ENCODE measurements at places on chromosomes 12 and 14.

DNA sequence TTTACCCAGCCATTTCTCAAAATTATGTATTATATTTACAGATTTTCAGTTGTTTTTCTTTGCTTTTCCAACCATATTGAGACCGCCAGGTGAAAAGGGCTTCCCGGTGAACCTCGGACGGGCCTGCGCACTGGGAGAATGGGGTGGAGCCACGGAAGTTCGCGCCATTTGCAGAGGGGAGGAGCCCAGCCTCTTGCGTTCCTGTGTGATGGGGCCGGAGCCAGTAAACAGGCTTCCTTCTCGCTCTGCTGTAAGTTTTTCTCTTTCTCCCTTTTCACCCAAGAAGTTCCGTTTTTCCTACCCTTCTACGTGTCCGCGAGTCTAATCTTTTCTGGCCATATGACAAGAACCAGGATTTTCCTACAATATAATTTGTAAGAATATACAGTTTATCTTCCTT lies 1108.8 kb upstream of the SEL1L start:
- no peak for DNase-seq

DNA sequence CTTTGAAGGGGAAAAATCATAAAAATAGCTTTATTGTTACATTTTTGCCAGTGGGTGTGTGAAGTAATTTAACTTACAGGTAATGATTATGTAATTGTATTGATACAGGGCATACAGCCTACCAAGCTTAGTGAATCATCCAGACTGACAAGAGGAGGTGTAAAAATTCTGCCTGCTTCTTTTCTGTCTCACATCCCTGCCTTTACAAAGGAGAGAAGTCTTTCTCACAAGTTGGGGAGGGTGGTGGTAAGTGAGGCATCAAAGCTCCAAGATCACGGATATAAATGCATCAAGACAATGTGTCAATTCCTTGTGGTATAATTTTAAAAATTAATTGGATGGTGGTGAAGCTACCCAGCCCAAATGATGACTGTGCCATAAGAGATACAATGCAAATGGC lies 39.0 kb upstream of the G2E3 start:
- DNase-seq, result no peak

GRCh38 chr12:45599196-45599595 lies 130.3 kb upstream of the ARID2 start:
- DNase-seq, result no peak

DNA sequence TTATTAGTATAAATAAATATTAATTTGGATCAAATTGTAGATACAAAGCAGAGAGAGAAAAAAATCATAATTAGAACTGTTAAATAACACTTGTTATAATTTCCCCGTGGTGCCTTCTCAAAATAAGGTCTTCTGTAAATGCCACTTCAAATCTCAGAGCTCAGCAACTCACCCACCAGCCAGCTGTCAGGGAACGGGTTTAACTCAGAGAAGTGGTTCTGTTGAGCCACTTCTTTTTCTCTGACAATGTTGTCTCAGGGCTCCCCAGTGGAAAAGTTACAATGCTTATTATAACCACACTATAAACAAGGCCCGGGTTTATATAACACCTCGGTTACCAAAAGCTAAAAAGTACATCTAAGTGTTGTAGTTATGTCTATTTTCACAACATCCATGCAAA lies 452.6 kb downstream of the GLT1D1 start:
- no peak for DNase-seq

DNA sequence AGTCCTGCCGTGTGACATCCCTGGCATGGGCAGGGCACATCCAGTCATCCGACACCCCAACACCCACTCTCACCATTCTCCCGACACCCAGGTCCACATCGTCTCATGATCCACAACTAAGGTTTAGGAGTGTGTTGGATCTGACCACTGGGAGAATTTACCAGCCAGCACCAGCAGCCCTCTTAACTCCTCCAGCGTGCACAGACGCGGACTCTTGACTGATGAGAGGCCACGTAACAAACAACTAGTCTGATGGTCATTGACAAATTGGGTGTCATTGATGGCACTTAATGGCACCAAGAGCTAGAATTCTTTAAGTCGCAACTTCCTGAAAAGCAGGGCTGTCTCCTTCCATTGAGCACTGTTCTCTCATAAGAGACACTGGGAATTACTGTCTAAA lies 203.0 kb upstream of the SFSWAP start:
- no peak for DNase-seq

DNA sequence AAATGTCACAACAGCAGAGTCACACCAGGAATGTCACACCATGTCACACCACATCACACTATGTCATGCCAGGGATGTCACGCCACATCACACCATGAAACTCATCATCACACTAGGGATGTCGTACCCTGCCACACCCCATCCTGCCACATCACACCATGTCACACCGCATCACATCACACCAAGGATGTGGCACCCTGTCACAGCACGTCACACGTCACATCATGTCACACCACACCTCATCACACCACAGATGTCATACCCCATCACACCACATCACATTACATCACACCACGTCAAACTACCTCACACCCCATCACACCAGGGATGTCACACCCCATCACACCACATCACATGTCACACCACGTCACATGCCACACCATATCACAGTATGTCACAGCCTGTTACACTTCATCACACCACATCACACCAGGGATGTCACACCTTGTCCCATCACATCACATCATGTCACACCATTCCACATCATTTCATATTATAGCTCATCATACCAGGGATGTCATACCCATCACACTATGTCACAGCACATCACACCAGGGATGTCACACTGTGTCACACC lies 90.9 kb downstream of the TMEM121 start:
- no peak for DNase-seq

GRCh38 chr14:100438271-100438670 lies 115.1 kb downstream of the SLC25A47 start:
- DNase-seq, result no peak

GRCh38 chr12:49451468-49452259 lies 84.4 kb downstream of the SPATS2 start:
- no peak for DNase-seq

GRCh38 chr14:53619691-53620231 lies 336.9 kb downstream of the BMP4 start:
- DNase-seq, result no peak

DNA sequence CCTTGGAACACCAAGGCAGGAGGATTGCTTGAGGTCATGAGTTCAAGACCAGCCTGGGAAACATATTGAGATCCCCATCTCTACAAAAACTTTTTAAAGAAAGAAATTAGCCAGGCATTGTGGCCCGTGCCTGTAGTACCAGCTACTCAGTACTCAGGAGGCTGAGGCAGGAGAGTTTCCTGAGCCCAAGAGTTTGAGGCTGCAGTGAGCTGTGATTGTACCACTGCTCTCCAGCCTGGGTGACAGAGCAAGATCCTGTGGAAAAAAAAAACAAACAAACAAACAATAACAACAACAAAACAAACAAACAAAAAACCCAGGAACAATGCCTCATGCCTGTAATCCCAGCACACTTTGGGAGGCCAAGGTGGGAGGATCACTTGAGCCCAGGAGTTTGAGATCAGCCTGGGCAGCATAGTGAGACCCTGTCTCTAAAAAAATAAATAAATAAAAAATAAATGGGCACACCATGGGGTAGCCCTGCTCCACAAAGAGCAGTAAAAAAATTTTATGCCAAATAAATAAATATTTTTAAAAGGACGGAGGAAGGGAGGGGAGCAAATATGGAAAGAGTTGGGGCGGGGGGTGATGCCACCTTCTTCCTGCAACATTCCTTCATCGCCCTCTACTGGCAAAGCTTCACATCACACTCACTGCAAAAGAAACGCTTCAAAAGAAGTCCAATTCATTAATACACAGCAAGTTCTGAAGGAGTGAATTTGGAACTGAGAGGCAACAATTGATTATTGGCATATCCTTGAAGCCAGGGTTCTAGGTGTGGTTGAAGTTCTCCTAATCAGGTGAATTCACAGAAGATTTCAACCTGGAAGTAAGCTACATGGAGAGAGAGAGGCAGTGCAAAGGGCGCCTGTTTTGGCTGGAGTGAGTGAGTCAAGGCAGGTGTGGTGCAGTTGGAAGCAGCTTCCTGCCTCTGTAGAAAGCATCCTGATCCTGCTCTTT lies 8.8 kb upstream of the GNPTAB start:
- peak; percentile 63 for DNase-seq

GRCh38 chr14:103001226-103001625 lies 56.1 kb downstream of the CDC42BPB start:
- DNase-seq, result no peak

DNA sequence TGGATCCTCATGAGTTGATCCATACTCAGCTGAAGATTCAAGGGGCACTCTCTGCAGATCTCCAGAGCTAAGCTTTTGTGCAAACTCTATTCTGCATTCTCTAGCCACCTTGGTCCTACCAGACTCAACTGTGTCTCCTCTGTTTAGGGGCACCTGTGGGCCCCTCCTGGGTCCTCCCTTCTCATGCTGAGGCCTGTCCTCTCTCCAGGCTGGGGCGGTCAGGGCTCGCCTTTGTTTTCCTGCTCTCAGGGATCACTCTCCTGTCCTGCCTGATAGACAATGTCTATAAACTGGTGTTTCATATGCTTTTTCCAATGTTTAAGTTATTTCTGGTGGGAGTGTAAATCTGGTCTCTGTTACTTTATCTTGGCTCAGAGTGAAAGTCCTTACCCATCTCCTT lies 11.6 kb upstream of the KIF26A start:
- DNase-seq, result no peak

DNA sequence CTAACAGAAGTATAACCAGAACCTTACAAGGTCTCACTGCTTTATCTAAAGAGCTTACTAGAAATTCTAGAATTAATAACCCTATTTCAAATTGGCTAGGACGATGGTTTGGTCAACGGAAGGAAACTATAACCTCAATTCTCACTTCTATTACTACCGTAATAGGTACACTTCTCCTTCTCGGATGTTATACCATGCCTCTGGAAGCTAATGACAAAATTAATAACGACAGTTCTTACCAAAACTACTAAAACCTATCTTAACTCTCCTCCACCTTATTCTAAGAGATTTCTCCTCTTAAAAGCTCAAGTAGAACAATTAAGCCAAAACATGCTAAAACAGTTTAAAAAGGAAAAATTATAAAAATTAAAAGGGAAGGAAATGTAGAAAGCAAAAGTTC lies 23.7 kb upstream of the UBC start:
- DNase-seq, result no peak

DNA sequence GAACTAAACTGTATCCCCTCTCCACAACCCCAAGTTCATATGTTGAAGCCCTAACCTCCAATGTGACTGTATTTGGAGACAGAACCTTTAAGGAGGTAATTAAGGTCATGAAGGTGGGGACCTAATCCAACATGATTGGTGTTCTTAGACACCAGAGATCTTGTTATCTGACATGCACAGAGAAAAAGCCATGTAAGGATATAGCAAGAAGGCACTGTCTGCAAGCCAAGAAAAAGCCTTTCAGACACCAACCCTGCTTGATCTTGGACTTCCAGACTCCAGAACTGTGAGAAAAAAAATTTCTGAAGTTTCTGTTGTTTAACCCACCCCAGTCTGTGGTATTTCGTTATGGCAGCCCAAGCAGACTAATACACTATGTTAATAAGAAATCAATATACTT lies 62.2 kb upstream of the CFL2 start:
- DNase-seq, result no peak

DNA sequence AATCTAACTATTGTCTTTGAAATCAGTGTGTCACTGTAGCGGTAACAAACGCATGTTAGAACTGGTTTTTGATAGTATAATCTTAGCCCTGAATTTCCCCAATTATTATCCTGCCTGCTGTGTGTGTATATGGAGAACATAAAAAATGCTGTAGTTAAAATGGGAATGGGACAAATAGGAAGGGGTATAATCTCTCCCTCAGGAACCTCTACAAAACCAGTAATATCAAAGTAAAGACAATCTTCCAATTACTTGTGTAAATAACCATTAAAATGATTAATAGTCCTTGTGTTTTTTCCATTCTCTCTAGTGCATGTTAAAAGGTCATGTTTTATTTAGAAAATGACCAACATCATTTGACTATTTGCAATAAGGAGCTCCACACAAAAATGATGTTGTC lies 200.1 kb upstream of the TMTC1 start:
- no peak for DNase-seq

DNA sequence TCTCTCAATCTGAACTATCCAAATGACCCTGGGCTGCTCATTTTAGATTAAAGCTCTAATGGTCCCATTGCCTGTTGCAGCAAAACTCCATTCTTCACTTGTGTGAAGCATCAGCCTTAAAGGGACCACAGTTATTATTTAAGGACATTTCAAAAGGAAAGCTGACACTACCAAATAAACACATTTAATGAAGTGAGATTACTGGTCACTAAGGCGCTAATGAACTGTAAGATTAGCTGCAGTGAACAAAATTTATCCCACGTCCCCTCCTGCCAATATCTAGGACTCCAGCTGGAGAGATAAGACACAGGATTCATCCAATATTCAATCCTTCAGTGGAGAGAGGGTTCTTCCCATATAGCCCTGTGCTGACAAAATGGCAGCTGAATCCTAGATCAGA lies 1029.2 kb upstream of the SEL1L start:
- no peak for DNase-seq

DNA sequence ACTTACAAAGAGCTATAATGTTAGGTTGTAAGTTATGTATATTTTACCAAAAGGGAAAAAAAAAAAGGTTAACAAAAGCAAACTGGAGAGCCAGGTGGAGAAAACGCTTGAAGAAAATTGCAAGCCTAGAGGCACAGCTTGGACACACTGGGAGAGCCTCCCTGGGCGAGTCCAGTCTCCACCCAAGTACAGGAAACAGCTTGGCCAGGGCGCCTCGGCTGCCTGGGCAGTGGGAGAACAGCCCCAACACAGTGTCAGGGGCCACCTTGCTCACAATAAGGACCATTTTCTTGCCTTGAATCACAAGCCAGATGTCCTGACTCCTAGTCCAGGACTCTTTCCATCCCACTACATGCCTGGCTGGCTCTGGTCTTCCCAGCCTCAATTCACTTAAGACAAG lies 33.3 kb downstream of the TTC7B start:
- no peak for DNase-seq

DNA sequence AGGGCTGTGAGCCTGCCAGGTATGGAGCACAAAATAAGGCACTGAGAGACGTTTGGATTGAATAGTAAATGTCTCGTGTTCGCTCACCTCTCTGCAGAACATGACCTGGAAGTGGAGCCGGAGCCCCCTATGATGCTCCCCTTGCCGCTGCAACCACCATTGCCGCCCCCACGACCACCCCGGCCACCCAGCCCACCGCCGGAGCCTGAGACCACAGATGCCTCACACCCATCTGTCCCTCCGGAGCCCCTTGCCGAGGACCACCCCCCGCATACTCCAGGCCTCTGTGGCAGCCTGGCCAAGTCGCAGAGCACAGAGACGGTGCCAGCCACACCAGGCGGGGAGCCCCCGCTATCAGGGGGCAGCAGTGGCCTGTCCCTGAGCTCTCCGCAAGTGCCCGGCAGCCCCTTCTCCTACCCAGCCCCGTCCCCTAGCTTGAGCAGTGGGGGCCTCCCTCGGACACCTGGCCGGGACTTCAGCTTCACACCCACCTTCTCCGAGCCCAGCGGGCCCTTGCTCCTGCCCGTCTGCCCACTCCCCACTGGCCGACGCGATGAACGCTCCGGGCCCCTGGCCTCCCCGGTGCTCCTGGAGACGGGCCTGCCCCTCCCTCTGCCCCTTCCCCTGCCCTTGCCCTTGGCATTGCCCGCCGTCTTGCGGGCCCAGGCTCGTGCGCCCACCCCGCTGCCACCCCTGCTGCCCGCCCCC lies 18.7 kb downstream of the SETD1B start:
- DNase-seq, result no peak
